GM12864 (cell line): ENCODE measurements at places on chromosomes 1 and 21.

DNA sequence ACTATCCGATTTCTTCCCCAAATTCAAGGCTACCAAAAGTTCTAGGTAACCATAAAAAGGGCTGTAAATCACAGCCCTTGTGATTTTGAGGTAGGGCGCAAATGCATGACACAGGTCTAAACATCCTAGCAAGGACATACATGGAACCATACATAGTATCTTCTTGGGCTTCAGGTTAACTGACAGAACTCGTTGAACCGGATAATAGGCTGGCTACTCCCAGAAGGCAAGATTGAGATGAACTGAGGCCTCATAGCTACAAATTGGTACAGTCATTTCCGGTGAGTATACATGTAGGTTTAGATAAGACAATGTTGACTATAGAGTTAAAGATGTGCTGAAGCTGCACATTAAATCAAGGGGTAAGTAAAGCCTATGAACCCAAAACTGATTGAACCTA lies 27.3 kb upstream of the TP53BP2 start:
- no peak for DNase-seq

DNA sequence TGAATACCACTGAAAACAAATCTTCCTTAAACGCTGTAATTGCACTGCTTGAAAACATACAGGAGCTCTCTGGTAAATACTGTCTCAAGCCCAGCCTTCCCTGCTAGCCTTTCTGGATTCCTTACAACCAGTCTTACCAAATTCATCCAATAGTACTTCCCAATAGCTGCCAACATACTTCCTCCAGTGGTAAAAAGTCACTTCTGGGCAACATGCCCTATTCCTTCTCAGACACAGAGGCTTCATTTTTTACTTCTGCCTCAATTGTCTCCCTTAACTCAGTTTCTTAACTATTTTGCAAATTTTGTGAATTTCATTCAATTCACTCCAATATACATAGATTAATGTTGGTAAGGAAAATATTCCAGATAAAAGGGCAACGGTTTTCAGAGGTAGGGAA lies 166.3 kb downstream of the TBX15 start:
- no peak for DNase-seq

GRCh38 chr1:19317126-19317910 lies 5.2 kb downstream of the SLC66A1 start:
- DNase-seq: no peak

DNA sequence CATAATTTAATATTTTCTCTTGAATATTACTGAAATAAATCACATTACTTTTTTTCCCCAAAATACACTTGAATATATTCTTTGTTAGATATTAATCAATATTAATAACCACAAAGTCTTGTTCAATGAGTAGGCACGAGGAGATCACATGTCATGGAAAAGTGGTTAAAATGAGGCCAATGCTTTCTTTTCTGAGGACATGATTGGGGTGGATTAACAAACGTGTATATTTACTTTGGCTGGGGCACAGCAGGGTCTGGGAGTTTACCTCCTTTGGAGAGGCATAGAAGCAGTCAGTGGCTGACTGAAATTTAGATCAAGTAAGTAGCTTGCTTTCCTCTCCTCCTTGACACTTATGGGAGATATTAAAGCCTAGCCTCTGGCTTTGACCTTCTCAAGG lies 664.3 kb upstream of the B3GALT2 start:
- DNase-seq: no peak

DNA sequence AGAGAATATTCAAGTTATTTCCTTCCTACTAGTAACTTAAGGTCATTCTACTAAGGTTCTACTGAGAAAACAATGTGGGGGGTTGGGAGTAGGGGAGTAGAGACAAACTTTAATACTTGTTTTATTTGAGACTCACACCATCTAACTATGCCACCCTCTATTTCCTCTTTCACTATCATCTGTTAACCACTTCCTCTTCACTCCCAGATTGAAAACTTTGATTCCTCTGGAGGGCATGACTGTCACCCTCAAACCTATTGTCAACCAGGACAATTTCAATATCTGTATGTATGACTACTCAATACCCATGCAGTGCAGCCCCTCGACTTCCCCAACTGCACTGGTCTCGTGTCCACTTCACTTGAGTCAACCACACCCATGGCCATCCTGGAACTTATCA lies 165.6 kb upstream of the POGK start:
- no peak for DNase-seq

GRCh38 chr1:243742819-243743218 lies 107.2 kb downstream of the AKT3 start:
- DNase-seq: no peak

GRCh38 chr1:225677350-225678124 lies 24.6 kb upstream of the ENAH start:
- no peak for DNase-seq

DNA sequence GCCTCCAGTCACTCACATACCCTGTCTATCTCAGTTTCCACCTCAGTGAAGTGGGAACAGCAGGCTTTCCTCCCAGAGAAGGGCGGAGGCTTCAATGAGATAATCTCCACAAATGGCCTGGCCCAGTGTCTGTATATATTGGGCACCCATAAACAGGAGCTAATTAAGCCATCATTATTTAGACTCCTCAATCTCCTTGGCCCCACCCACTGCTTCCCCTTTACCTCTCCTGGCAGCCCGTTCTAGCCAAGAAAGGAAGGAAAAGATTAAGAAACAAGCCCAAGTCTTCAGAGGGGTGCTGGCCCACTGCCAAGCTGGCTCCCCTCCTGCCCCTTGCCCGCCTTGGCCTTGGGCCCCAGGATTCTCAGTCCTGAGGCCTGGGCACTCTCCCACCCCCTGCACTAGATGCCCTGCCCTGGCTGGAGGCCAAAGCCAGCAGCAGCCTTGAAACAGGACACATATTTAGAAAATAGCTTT lies 15.9 kb upstream of the EPB41 start:
- no peak for DNase-seq

DNA sequence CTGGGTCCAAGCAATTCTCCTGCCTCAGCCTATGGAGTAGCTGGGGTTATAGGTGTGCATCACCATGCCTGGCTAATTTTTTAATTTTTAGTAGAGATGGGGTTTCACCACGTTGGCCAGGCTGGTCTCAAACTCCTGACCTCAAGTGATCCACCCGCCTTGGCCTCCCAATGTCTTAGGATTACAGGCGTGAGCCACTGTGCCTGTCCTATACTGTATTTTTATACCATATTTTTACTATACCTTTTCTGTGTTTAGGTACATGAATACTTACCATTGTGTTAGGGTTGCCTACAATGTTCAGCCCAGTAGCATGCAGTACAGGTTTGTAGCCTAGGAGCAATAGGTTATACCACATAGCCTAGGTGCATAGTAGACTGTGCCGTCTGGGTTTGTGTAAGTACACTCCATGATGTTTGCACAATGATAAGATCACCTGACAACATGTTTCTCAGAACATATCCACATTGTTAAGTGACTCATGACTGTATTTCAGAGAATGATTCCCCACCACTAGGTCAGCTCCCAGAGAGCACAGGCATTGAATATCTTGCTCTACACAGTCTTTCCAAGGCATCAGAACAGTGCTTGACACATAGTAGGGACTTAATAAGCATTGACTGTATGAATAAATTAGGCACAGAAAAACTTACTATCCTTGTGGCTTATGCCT lies 6.0 kb upstream of the CITED4 start:
- DNase-seq: no peak

GRCh38 chr1:166151804-166152203 lies 15.0 kb downstream of the FAM78B start:
- no peak for DNase-seq

DNA sequence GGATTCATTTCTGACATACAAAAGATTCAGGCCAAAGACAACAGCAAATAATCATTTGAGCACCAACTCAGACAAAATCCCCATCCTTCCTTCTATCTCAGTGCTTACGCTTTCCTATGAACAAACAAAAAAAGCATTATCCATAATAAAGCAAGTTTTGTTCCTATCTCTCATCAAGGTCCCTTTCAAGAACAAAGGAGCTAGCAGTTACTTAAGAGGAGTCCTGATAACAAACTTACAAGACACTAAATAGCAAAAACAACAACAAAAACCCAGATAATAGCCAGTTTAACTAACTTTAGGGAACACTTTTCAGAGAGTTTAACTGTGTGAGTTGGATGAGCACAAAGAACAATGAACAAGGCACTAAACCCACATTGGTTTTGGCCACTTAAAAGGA lies 10.5 kb downstream of the EVI5 start:
- no peak for DNase-seq

DNA sequence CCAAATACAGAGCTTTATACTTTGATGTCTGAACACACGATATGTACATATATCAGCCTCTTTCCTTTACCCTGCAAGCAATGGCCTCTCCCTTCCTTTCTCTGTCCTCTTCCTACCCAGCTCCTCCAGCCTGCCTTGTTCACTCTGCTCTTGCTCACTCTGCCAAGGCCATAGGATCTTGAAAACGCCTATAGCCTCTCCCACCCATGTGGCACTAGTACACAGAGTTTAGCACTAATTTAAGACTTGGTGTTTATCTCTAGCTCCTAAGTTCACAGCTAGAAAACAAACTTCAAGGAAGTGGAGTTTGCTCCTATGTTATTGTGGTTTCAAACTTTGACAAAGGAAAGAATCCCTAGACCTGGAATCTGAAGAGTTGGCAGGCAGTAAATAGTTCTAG lies 225.0 kb upstream of the RUNX1 start:
- DNase-seq: no peak

DNA sequence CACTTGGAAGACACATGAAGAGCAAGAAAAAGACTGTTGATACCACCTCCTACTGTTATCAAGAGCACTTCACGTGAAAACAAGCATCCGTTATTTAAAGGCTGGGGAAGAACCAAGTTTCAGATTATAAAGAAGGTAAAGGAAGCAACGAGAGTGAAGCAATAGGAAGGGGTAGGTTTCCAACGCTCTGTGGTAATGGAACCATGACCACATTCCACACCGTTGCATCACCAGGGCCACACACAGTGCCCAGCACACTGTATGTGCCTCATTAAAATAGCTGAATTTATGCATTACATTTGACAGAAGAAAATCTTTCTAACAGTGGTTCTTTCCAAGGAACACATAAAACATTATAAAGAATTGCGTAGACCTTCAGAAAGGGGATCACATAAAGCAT lies 435.8 kb downstream of the MRPL39 start:
- no peak for DNase-seq

DNA sequence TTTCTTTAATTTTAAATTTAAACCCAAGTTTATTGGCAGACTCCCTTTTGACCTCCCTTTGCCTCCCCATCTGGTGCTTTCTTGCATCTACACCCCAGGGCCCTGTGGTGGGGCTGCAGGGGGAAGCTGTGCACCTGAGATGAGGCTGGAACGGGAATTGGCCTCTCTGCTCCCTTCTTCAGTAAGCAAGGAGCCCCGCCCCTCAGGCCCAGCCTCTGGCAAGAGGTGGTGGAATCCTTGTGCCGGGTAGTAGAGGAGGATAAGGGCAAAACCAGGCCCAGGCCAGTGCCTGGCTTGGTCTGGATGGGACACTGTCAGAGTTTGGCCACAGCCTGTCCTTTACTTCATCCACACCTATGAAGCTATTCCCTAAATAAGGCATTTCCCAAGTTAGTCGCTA lies 25.1 kb downstream of the ATP8B2 start:
- no peak for DNase-seq
